Pericardium fibroblast (primary cell): ENCODE measurements at places on chromosomes 16 and 17. TPM values are rescaled to one million over a fixed set of nuclear protein-coding genes. Genes with fewer than 3 reads are reported as not detected.

The HOXB4 gene
- total RNA-seq = 1.1 and 4.5 TPM in 2 replicates

The CHST4 gene
- not detected in 2 replicates for total RNA-seq

The IGF2BP1 gene
- total RNA-seq = 5.1 and 8.5 TPM in 2 replicates

The CTRB2 gene
- not detected in 2 replicates for total RNA-seq

The ZPBP2 gene
- total RNA-seq = not detected in 2 replicates

The SLC13A2 gene
- total RNA-seq = not detected in 2 replicates

The HS3ST2 gene
- not detected in 2 replicates for total RNA-seq

The INCA1 gene
- total RNA-seq = 0.47 and 1.6 TPM in 2 replicates

The SLC16A13 gene
- total RNA-seq = 0.17 and 1.2 TPM in 2 replicates

The TAC4 gene
- not detected in 2 replicates for total RNA-seq

The EVPLL gene
- total RNA-seq = not detected in 2 replicates

The SLC47A1 gene
- total RNA-seq = 0.43 and 0.70 TPM in 2 replicates

The NPIPB8 gene
- not detected in 2 replicates for total RNA-seq

The YPEL2 gene
- total RNA-seq = 5.8 and 20.9 TPM in 2 replicates
